ENCODE measurements at places on chromosomes 16 and 17. TPM values are rescaled to one million over a fixed set of nuclear protein-coding genes. Genes with fewer than 3 reads are reported as not detected.

The GRIN2A gene
- under 0.01 TPM for total RNA-seq

The IL17C gene
- total RNA-seq = not detected

The CCL4 gene
- not detected for total RNA-seq

The DNAAF8 gene
- total RNA-seq = 0.29 TPM

The AKAP1 gene
- total RNA-seq = 10.9 TPM

The MPV17L gene
- total RNA-seq = 0.66 TPM

The CD300LG gene
- not detected for total RNA-seq

The CFAP97D1 gene
- total RNA-seq = not detected

The PPL gene
- total RNA-seq = 51.5 TPM

The CBFA2T3 gene
- 0.17 TPM for total RNA-seq

The PGAP3 gene
- total RNA-seq = 13.2 TPM

The PRKCB gene
- total RNA-seq = under 0.01 TPM

The NACA2 gene
- total RNA-seq = not detected

The PERCC1 gene
- not detected for total RNA-seq

The NPIPA5 gene
- total RNA-seq = 5.4 TPM

The CDH11 gene
- 176 TPM for total RNA-seq

The SPATA22 gene
- total RNA-seq = 1.2 TPM

The BLMH gene
- 33.3 TPM for total RNA-seq

The SNTB2 gene
- total RNA-seq = 69.4 TPM

The NTN3 gene
- 1.5 TPM for total RNA-seq

The CCDC40 gene
- 2.0 TPM for total RNA-seq

The CASKIN2 gene
- 8.0 TPM for total RNA-seq

The WNT9B gene
- total RNA-seq = not detected

The HIGD1B gene
- not detected for total RNA-seq

The CLEC3A gene
- not detected for total RNA-seq

The KRTAP17-1 gene
- total RNA-seq = not detected

The CASKIN1 gene
- 2.0 TPM for total RNA-seq

The NEK8 gene
- total RNA-seq = 4.4 TPM

Data from smooth muscle cell of trachea (primary cell).